T47D (cell line): ENCODE measurements at places on chromosomes 4 and X.
A peak's percentile ranks its signal among the peaks of the same experiment; 100 is the strongest.

DNA sequence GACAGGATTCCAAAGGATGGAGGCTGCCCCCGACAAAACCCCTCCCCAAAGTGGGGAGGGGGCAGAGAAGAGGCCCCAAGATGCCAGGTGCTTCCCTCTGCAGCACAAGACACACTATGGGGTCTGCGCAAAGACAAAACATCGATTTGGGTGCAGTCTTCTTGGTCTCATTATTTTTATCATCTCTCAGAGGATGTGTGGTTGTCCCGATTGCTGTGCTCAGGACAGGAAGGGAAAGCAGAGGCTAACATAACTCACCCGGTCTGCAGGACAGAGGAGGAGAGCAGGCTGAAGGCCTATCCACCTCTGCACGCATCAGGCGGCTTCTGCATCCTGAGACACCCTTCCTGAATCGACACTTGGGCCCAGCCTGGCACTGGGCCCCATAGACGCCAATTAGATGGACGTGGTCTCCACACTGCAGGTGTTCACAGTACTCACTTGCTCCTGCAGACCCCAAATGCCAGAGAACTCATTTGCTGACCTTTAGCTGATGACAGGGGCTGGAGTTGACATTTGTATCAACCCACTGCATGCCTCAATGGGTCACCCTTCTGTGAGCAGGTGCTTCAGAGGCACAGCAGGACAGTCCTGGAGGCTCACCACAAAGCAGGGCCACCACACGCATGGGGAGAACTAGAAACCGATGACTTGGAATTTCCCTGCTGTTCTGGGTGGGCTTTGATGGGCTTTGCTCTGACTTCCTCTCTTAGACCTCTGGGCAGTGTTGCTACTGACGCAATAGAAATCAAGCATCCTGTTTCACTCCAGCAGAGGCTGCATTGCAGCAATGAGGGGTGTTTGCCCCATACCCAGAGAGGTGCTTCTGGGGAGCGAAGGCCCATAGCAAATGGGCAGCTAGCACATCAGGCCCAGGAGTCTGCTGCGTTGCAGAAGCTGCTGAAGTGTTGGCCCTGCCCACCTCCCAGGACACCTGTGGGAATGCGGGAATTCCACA, 96.3 kb upstream of the ENPP6 start:
- no peak for DNase-seq

GRCh38 chr4:159946983-159947615, 844.2 kb downstream of the RAPGEF2 start:
- DNase-seq: peak; percentile 16

DNA sequence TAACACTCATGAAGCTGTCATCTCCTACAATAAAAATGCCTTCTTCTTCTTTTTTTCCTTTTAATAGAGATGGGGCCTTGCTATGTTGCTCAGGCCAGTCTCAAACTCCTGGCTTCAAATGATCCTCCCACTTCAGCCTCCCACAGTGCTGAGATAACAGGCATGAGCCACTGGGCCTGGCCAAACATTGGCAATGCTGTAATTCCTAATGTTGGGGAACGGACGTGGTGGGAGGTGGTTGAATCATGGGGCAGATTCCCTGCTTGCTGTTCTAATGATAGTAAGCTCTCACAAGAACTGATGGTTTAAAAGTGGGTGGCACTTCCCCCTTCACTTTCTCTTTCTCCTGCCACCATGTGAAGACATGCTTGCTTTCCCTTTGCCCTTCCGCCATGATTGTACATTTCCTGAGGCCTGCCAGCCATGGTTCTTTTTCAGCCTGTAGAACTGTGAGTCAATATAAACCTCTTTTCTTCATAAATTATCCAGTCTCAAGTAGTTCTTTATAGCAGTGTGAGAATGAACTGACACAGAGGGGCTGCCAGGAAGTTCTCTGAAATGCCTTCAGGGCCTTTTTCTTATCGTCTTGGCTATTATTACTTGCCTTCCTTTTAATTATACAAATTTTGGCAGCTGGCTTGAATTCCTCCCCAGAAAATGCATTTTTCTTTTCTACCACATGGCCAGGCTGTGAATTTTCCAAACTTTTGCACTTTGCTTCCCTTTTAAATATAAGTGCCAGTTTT, 93.0 kb downstream of the CENPC start:
- no peak for DNase-seq

DNA sequence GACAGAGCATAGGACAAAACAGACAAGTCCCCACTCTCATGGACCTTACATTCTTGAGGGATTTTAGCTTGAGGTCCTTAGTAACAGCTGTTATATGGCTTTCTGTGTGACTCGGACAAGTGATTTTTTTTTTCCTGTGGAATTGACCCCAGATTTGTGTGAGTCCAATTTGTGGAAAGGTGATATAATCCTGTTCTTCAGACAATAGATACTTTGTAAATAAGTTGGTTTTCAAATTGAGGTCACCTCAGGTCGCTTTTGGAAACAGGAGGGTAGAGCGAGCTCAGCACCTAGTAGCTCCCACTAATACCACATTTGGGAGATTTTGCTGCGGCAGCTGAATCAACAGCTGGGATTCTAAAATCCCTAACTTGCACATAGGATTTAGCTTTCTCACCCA, 1008.8 kb downstream of the ADGRL3 start:
- DNase-seq: no peak

DNA sequence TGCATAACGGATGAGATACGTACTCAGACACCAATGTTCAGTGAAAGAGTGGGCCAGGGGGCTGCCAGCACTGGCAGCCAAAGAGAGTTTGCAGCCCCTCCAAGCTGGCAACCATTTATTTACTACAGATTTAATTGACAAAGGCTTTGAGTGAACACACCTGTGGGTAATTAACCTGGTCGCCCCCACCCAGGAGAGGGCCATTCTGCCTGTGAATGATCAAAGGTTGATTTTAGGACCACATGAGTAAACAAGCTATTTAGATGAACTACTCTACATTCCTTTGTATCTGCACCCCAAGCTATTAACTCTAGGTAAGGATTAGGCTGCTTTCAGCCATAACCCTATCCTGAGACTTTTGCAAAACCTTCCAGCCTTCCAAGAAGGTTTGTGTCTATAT, 55.0 kb downstream of the RBM46 start:
- DNase-seq: no peak

- DNase-seq: no peak
Measured at GRCh38 chr4:189858435-189858834, 82.2 kb upstream of the FRG1 start.

DNA sequence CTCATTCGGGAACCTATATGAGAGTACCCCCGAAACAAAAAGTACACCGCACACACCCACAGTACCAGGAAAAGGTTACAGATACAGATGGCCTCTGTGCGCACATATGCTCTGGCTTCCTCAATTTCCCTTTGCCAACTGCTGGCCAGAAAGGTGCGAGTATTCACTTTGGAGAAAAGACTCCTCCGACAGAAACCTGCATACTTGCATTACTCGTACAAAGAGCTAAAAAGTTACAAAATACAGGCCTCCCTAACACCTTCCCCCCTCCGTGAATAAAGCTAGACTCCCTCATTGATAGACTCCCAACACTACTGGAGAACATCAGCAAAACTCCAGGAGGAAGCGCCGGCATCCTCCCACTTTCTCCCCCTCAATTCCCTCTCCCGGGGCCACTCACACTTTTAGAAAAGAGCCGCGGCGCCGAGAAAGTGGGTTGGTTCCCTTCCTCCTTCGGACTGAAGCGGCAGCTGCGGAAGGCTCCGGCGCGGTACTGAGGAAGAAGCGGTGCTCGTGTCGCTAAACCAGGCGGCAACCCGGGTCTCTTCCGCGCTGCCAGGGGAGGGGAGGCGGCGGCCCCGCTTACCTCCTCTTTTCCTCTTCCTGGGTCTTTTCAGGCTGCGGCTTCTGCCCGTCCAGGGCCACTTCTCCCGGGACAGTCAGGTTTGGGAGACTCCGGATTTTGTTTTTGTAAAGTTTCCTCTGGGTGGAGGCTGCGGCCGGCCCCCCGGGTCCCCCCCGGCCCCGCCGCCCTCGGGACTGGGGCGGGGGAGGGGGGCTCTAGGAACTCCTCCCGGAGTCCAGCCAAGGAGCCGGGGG, 1.1 kb downstream of the FBXW7 start:
- DNase-seq: no peak

GRCh38 chr4:169311643-169312365, 41.0 kb upstream of the SH3RF1 start:
- DNase-seq: peak; percentile 22

DNA sequence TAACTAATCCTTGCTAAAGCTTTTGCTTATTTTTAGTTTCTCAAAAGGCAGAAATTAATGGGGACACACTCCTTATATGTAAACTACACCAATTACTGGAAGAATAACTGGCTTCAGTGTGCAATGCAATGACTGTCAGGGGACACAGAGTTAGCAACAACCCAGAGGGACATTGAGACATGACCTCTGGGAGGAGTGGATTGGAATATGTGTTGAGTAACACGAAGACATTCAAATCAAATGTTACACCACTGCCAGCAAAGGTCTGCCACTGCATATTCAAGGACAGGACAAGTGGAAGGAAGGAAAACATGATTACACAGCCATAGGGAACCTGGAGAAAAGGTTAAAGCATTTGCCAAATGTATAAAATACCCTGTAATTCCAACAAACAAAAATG, 240.1 kb upstream of the FSTL5 start:
- DNase-seq: no peak

DNA sequence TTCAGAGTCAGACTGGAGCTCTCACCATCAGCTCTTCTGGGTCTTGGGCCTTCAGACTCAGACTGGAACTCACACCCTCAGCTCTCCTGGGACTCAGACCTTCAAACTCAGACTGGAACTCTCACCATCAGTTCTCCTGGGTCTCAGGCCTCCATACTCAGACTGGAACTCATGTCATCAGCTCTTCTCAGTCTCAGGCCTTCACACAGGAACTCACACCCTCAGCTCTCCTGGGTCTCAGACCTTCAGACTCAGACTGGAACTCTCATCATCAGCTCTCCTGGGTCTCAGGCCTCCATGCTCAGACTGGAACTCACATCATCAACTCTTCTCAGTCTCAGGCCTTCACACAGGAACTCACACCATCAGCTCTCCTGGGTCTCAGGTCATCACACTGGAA, 147.2 kb upstream of the MXRA5 start:
- DNase-seq: no peak

- no peak for DNase-seq
Measured at GRCh38 chr4:164060456-164060855, 566.0 kb downstream of the TMA16 start.

DNA sequence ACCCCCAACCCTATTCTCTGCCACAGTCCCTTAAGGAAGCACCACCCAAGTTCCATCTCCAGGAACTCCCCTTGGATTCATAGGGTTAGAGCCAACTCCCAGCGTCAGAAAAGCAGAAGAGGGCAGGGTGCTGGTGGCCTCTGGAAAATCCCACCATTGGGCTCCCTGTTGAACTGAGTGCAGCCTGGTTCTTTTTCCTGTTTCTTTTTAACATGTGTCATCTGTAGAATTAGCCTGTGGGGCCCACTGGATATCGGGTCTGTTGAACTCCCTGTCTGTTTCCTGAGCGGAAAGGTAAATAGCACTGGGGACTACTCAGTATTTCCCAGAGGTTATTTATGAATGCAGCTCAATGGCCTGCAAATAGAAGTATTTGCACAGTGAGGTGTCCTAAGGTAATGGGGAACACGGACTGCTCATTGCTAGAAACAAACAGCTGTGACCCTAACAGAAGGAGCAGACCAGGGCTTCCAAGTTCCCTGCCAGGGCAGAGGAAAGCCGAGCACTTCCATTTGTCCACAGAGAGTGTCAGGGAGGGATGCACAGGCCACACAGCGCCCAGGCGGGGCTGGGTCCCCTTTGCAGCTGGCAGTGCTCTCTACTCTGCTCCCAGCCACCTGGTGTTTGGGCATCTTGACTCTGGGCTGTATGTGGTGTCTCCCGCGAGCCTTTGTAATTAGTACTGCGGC, 102.6 kb downstream of the FHDC1 start:
- DNase-seq: no peak

DNA sequence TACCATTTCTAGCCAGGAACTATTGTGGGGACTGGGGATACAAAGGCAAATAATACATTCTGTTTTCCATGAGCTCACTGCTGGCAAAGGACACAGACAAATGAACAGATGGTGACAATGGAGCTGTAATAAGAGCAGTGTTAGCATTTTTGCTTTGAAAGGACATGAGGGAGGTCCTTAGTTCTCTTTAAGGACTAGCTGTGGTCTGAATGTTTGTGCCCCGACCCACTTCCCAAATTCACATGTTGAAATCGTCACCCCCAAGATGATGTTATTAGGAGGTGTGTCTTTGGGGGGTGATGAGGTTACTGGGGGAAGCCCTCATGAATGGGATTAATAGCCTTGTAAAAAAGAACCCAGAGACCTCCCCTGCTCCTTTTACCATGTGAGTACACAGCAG, 30.3 kb downstream of the CCNG2 start:
- DNase-seq: no peak

DNA sequence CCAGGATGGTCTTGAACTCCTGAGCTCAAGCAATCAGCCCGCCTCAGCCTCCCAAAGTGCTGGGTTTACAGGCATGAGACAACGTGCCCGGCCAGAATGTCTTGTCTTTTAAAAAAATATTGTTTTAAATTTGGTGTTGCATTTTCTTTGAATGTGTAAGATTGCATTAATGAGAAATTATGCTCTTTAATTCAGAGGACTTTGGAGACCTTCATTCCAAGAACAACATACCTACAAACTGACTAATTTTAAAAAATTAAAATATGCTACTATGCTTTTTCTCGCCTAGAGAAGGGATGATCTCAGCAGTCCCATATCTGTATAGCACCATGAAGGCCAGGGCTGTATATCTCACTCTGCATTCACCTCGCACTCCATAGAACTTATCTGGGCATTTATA, 204.3 kb upstream of the SLC7A11 start:
- no peak for DNase-seq

DNA sequence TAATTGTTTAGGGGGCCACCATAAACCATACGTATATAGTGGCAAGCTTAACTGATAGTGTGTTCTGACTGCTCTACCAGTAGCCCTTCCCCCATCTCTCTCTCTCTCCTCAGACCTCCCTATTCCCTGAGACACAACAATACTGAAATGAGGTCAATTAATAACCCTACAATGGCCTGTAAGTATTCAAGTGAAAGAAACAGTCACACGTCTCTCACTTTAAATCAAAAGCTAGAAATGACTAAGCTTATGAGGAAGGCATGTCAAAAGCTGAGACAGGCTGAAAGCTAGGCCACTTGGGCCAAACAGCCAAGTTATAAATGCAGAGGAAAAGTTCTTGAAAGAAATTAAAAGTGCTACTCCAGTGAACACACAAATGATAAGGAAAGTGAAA, 78.0 kb downstream of the PRDM5 start:
- DNase-seq: no peak

- DNase-seq: no peak
Measured at GRCh38 chr4:73258436-73258685, 237 bp downstream of the ANKRD17 start.

DNA sequence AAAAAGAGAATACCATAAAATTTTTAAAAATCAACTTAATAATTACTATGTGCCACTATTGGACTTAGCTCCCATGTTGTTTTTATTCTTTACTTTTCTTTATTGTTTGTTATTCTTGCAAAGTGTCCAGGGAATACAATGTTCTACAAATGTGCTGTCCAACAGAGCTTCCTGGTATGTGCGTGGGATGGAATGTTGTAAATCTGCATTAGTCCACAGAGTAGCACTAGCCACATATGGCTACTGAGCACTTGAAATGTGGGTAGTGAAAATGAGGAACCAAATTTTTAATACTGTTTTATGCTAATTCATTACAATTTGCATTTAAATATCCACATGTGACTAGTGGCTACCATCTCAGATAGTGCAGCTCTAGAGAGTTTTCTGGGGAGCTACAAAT, 14.3 kb upstream of the CORIN start:
- DNase-seq: no peak

GRCh38 chr4:53583513-53583912, 7.8 kb downstream of the LNX1 start:
- DNase-seq: no peak
